AG09309 (cell line): ENCODE measurements at places on chromosomes 6 and 20.
A peak's percentile ranks its signal among the peaks of the same experiment; 100 is the strongest.

DNA sequence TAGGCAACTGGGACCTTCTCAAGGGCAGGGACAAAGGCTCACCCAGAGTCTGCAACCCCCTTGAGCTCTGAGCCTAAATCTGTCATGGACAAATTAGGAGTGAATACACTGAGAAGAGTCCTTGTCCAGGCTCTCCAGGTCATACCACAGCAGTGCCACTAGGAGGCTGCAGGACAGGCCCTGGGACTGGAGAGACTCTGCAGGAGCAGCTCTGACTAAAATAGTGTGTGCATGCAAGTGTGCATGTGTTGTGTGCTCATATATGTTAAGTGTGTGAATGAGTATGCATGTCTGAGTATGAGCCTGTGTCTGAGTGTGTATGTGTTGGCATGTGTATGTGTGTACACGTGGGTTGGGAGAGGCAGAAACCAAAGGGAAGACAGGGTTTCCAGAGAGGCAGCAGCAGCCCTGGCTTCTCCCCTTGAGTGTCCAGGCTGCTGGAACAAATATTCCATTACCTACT is 27.1 kb downstream of the MRPL14 start:
- no peak for DNase-seq

DNA sequence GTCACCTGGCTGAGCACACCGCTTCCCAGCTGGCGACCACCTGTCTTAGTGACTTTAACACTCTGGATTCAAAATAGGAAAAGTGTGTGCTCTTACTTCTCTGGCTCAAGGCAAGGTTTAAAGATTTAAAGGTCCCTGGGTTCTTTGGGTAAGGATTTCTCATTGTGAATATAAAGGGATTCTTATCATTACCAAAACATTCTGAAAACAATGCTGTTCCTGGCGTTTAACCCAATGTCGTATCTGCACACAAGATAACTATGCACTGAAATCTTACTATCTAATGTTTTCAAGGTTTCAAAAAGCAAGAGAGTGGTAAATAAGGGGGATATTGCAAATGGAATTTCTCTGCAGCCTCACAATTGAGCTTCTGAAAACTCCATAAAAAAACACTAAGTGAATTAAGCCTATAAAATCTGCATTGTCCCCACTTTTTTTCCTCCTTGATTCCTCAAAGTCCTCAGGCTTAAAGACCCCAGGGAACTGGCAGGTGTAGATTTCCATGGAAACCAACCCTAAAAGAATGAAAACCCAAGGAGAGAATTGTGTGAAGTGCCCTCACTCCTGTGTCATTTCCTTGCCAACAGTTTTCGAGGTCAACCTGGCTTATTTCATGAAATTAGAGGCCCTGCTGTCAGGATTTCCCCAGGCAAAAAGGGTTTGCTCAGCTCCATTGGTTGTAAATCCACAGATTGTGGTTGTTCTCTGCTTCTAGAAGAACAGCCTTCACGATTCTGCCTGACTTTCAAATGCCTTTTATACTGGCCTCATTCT is 44.0 kb downstream of the BMP2 start:
- DNase-seq, result no peak

DNA sequence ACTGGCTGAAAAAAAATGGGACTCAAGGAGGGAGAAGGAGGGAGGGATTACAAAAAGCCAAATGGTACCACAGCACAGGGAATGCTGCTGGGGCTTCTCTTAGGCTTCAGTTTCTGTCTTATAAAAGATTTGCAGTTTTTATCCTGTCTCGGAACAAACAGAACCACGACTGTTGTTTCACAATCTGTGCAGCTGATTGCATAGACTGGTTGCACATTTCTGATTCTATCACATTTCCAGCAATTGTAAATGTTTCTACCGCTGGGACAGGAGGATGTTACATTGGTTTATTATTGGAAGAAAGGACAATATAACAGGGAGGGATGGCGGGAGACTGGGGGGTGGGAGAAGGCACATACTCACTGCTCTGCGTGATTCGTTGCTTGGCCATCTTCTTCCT is 73.5 kb upstream of the ARID1B start:
- DNase-seq, result no peak

- no peak for DNase-seq
These were observed 76.5 kb downstream of the TULP4 start for GRCh38 chr6:158388727-158389126.

- DNase-seq, result no peak
These were observed 63.7 kb downstream of the CTNNBL1 start for GRCh38 chr20:37757550-37757949.

DNA sequence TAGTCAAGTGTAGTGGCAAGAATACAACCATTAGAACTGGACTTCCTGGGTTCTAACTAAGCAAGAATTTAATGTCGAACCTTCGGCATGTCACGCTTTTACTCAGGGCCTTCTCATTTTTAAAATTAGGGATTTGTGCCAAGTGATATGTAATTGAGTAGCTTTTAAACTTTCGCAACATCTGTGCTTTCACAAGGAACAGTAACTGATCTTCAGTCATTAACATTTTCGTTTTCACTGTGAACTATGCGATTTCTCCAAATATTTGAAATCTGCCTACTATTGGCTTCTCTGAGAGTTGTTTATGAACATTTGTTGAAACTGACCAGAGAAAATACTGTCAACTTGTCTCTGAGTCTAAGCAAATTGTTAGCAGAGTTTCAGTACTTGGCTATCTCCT is 27.6 kb downstream of the GRM1 start:
- no peak for DNase-seq

DNA sequence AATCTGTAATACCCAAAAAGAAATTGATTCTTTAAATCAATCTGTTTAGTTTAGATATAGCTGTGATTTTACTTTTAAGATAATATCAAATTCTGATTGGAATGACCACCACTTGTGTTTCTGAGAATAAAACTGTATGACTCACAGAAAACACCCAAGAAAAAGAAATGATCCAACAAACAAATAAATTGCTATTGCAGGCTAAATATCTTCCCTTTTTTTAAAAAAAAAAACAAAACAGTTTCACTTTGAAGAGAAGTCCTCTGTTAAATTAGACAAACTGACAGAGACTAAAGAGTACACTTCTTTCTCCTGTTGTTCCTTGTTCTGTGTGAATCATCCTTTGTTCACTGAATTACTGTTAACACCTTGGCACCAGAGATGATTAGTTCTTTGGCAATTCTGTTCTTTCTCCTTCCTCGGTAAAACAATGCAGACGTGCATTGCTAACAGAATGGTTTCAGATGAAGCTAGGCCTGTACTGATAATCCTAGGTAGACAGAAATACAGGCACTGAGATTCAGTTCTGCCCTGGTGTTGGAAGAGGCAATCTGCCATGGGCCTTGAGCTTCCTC is 895.2 kb upstream of the CITED2 start:
- DNase-seq, result no peak

DNA sequence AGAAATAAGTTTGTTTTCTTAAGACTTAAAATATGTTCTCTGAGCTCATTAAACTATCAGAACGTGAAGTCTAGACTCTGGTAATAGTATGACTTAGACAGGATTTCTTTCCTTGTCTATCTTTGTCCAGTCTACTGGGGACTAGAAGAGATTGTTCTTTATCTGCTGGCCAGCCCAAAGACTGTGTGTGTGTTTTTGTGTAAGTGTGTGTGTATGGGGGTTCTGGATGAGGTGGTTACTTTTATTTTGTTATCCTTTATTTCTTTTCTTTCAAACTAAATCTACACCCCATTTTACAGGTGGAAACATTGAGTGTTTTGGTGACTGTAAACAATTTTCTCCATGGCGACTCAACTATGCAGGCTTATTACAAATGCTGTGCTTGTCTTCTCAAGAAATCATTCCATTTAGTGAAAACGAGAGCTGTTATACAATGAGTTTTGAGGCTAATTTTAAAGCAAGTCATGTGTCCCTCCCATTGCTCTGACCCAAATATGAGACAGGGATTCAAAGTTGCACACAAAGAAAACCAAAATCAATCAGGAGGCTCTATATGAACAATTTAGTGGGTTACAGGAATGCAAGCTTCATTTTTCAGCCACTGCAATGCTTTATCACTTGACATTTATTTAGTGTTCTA is 97.6 kb downstream of the ELOVL5 start:
- DNase-seq, result no peak

- no peak for DNase-seq
These were observed 69.2 kb upstream of the CCN6 start for GRCh38 chr6:111984516-111985201.

- no peak for DNase-seq
These were observed 12.0 kb downstream of the KCNK5 start for GRCh38 chr6:39217177-39217864.

GRCh38 chr6:129031051-129031599 is 148.2 kb downstream of the LAMA2 start:
- peak; percentile 90 for DNase-seq

GRCh38 chr6:163840880-163841279 is 426.4 kb downstream of the QKI start:
- DNase-seq, result no peak

DNA sequence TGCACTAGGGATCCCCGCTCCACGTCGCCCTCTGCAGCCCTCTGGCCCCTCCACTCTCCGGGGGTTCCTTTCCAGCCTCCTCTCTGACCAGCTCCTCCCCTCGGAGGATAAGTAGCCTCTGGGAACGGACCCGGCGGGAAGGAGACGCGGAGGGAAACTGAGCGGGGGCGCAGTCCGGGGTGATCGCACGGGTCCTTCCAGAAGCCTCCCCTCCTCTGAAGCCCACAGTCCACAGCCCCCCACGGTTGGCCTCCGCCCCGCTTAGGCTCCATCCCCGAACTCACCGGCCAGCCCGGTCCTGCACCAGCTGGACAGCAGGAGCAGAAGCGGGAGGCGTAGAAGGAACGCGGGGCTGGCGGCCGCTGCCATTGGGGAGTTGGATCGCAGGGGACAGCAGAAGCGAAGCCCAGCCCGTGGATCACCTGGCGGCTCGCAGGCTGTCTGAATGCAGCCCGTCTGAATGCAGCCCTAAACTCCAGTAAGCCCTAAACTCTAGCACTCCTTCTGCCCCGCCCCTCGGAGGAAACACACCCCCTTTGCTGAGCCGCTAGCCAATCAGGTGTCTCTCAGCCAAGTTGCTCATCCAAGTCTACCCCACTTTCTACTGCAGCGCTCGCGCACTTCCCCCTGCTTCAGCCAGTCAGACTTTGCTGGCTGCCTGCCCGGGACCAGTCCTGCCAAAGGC is at the start of gene RAET1G:
RAET1G (minus strand) TSS at position 480 of the 685 bp plus-strand sequence; CDS start at position 369, 111 bp downstream.
- DNase-seq, result peak; percentile 83

GRCh38 chr20:12906361-12906760 is 102.4 kb upstream of the SPTLC3 start:
- DNase-seq, result no peak

- no peak for DNase-seq
These were observed 39.7 kb downstream of the SLC2A10 start for GRCh38 chr20:46749147-46749546.

DNA sequence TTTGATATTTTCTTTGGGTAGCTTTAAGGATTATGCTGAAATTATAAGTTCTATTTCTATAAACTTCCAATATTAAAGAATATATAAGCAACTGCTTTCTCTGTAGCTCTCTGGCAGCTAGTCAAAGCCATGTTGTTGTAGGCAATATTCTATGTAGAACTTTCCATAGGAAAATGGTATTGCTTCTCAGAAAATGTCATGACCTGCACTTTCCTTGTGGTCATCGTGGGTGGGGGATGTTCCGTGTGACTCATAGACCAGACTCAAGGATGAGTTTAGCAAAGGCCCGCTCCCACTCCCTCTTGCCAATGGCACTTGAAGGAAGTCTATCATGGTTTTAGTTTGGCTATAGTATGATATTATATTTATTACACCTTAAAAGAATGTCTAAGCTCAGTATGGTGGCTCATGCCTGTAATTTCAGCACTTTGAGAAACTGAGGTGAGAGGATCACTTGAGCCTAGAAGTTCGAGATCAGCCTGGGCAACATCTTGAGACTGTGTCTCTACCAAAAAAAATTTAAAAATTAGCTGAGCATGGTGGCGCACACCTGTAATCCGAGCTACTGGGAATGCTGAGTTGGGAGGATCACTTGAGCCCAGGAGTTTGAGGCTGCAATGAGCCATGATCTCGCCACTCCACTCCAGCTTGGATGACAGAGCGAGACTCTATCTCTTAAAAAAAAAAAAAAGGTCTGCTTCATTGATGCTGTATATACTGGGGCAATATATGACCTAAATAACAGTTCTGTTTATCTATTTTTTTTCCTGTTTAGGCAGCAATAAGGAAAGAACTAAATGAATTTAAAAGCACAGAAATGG is 36.6 kb upstream of the LTV1 start:
- DNase-seq, result peak; percentile 53

- no peak for DNase-seq
These were observed 1.4 kb downstream of the CDC5L start for GRCh38 chr6:44388887-44389286.

DNA sequence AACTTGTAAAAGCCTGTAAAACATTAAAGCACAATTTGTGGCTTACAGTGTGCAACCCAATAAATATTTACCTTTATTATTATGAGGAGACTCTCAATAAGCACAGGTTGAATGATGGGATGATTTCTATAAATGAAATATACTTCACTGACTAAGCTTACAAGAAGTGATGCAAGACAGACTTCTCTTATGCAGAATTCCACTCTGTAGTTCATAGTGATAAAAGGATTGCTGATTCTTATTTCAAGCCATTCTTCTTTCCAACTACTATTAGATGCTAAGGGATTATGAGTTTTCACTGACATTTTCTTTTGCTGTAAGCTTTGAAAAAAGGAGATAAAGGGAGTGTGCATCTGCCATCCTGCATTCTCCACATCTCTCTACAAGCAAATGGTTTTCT is 149.0 kb upstream of the ARG1 start:
- no peak for DNase-seq

GRCh38 chr20:38789503-38790199 is 15.8 kb upstream of the PPP1R16B start:
- peak; percentile 14 for DNase-seq

DNA sequence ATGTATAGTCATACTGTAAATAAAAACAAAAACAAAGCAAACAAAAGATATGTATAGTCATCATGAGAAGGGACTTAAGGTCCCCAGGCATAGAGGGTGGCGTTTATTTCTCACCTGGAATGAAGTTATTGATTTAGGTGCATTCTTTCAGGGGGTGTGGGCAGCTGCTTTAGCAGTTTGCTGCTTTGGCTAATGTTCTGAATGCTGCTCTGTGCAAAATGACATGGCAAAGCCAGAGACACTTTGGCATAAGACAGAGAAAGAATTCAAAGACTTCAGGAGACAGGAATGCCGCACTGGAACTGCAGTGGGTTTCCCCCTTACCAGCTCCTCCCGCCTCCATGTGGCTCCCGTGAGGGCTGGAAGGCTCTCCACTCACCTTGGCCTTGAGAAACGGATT is 36.4 kb upstream of the NELFCD start:
- no peak for DNase-seq

DNA sequence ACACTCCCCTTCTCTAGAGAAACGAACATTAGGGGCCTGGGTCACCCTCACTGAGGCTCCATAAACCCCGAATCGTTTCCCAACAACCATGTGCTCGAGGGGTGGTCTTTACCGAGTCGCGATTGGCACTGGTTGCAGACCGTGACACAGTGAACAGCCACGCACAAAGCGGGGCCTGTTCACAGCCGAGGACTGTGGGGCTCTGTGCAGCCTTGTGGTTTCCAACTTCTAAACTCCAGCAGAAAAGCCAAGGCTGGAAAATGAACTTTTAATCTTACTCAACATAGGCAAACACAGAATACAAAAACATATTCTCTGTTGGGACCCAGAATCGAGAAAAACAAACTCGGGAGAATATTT is 19.0 kb downstream of the RRBP1 start:
- no peak for DNase-seq
